Putamen (tissue), 1 donor: ENCODE measurements at places on chromosomes 11 and 22.

GRCh38 chr11:88359541-88359940 lies 22.0 kb upstream of the CTSC start:
- DNase-seq: no peak

- no peak for DNase-seq
Observed at GRCh38 chr11:108872781-108873291, 208.0 kb downstream of the DDX10 start.

- no peak for DNase-seq
Observed at GRCh38 chr11:44698252-44698912, 28.4 kb upstream of the TSPAN18 start.

DNA sequence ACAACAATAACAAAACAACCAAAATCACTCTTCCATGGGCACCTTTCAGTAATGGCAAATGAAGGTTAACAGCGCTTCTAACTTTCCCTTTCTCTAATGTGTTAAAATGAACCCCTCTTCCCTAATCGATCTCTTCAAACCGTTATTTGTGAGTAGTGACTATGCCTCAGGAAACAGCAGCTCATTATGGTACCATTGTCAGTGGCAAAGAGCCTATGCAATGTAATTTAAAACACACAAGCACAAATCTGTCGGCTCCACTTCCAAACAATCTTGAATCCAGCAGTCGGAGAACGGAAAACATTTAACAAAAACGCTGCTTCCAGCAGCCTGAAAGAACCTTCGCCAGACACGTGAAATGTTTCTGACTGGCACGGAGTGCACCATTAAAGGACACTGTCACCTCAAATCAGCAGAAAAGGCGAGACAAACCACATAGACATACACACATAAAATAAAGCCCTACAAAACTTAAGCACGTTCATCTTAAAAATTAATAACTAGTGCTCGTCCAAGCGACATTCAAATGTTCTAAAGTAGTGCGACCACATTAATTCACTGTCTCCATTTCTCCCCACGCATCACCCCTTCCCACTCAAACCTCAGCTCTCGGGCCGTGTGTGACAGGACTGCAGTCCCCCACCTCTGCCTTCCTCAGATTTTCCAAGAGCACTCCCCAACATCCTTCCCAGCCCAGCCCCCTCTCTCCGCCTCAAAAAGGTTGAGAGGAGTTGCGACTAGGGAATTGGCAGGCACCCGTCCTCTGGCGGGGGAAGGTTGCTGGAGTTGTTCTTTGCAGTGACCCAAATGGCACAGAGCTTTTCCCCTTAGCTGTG lies 748 bp downstream of the RAB30 start:
- peak; percentile 67 for DNase-seq

- no peak for DNase-seq
Observed at GRCh38 chr11:130115218-130115617, 44.4 kb upstream of the ST14 start.

GRCh38 chr11:19705936-19706335 lies 6.7 kb upstream of the NAV2 start:
- DNase-seq: no peak

- no peak for DNase-seq
Observed at GRCh38 chr11:36498721-36499120, 11.4 kb downstream of the TRAF6 start.

DNA sequence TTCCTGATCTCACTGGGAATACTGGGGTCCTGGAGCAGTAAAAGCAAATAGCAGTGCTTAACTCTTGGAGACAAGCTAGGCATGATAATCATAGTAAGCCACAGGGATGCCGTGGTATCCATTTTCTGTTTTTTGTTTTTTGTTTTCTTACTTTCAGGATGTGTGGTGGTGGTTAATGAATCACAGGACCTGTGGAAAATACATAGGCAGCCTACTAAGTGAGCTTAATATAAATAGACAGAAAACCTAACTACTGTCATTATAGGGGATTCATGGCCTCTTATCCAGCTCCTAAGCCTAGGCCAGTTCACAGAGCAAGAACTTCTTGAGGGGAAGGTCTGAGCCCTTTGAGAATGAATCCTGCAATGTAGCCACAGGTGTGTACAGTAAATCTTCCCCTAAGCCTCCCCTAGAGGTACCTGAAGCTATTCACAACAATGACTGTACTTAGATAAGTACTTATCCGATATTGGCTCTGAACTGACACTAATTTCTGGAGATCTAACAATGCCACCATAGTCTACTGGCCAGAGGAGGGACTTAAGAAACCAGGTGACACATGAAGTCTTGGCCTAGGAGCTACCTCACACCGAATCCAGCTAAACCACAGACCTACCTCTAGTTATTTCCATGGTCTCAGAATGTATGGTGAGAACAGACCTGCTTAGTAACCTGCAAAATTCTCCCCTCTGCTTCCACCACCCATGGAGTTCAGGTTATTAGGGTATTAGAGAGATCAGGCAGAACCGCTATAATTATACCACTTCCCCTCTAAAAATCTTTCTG lies 83.6 kb downstream of the ENTHD1 start:
- no peak for DNase-seq

DNA sequence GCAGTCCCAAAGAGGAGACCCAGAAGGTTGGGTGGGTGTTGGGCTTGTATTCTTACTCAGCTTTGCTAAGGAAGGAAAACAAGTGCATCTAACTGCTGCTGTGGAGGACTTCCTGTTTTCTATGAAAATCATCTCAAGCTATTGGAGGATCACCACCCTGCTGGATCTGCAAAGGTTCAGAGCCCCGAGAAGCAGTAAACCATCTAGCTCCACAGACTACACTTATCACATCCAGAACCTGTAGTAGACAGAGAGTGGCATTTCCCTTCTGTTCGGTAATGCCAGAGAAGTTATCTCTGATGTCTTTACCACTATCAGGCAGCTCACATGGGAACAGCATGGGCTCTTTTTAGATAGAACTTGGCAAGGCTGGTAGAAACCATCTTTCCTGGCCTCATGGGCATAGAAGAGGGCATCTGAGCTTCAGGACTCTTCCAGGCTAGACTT lies 21.7 kb downstream of the KCNJ1 start:
- DNase-seq: no peak

DNA sequence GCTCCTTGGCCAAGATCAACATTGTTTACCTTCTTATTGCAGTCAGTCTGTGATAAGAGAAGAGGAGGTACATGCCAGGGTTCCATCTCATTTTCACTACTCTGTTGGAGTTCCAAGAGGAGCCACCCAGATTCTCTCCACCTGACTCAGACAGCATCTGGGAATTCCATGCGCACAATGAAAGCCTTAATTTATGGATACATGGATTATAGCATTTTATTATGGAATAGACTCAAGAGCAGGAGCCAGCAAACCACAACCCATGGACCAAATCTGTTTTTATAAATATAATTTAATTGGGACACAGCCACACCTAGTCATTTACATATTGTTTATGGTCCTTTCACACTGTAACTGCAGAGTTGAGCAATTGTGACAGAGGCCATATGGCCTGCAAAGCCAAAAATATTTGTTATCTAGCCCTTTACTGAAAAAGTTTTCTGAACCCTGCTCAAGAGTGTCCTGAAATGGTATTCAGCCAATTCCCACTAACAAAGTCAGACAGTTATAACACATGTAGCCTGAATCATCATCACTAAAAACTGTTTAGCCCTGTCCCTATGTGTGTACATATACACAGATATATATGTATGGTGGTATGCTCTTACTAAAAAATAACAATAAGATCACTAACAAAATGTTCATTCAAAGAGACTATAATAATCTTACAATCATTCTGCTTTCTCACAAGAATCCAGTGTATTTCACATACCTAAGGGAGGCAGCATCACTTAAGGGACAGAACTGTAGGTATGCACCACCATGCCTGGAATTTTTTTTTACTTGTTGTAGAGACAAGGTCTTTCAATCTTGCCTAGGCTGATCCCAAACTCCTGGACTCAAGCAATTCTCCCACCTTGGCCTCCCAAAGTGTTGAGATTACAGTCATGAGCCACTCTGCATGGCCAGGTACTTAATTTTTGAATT lies 104.5 kb upstream of the TEAD1 start:
- DNase-seq: no peak

GRCh38 chr22:37904572-37905533 lies 1.2 kb upstream of the MICALL1 start:
- no peak for DNase-seq

GRCh38 chr11:70756341-70756740 lies 358.0 kb downstream of the CTTN start:
- DNase-seq: no peak

DNA sequence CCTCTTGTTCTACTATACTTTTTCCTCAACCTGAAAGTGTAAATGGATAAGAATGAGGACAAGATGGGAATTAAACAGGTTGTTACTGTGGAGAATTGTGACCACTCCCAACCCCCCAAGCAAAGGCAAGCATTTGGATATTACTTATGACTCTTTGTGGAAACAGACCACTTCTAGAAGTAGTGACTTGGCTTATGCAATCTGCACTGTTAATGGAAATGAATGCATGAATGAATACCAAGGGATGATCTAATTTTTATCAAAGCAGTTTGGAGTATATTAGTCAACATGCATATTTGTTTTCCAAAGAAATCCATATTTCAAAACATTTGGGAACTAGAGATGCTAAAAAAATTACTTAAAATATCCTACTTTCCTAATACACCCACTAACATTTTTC lies 35.3 kb downstream of the AMOTL1 start:
- no peak for DNase-seq

DNA sequence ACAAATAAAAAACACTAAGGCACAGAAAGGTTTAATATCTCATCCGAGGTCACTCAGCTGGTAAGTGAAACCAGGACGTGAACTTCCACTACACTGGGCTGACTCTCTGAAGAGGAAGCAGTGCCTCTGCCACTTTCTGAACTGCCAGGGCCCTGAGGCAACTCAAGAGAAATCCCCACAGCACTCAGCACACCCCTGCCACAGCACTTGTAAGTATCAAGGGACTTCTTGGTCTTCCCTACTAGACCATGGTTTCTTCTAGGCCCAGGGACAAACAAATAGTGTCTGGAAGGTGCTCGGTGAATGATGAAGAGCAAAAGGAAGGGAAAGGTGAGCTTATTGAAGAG lies 49.7 kb downstream of the RPL27A start:
- DNase-seq: no peak

- DNase-seq: no peak
Observed at GRCh38 chr22:28594076-28594796, 85.4 kb downstream of the TTC28 start.

DNA sequence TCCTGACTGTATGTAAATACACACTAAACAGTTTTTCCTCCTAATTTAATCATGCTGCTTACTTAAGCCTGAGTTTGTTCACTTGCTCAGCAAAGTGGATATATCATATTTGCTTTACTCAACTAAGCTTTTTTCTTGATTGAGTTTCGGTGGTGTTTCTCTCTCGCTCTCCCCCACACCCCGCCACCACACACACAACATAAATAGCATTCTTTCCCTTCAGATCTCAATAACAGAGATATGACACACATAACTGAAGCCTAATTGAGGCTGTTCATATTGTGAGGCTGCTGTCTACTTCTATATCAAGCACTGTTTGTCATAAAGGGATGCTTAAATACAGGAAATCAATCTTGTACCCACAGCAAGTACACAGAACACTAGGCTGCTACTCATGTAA lies 364.9 kb downstream of the FAT3 start:
- DNase-seq: no peak

- no peak for DNase-seq
Observed at GRCh38 chr22:44954149-44954548, 55.7 kb downstream of the PHF21B start.

GRCh38 chr11:128587415-128587814 lies at the start of gene ETS1:
Gene ETS1, minus strand, starts transcription at chr11:128587558. Its CDS starts 14,428 bp downstream, at chr11:128573130.
- no peak for DNase-seq

- DNase-seq: no peak
Observed at GRCh38 chr22:50115693-50116092, 25.9 kb downstream of the MOV10L1 start.

GRCh38 chr11:96342014-96342960 lies 708 bp downstream of the MAML2 start:
- peak; percentile 40 for DNase-seq
